ENCODE measurements at places on chromosomes 1 and 21. TPM values are rescaled to one million over a fixed set of nuclear protein-coding genes. Genes with fewer than 3 reads are reported as not detected.

Gene OR2T35
- polyA plus RNA-seq = not detected

Gene SPRR2A
- polyA plus RNA-seq = not detected

Gene PAFAH2
- 11.9 TPM for polyA plus RNA-seq

Gene AGMAT
- polyA plus RNA-seq = 1.2 TPM

Gene FAM167B
- polyA plus RNA-seq = 3.5 TPM

Gene MMP23B
- polyA plus RNA-seq = 5.7 TPM

Gene GSTM1
- 0.47 TPM for polyA plus RNA-seq
